ENCODE measurements at places on chromosomes 3 and 15.

DNA sequence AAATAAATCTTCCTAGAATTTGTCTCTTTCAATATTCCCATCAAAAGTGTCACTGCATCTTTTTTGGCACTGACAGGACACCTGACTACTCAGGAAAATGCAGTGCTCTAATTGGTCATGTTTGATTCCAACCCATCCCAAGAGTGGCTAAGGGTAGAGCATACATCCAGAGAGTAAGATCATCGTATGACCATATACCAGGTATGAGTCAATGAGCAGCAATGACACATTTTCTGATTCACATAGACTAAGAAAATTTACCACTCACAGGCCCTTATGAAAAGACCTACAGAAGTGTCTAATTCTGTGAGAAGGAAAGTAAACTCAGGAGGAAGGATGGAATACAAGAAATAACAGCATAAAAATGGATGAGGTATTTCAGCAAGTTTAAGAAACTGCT is 434.2 kb downstream of the ZIC1 start:
- no peak for DNase-seq

GRCh38 chr3:126401611-126402160 is 7.0 kb downstream of the CFAP100 start:
- DNase-seq: no peak

- peak; percentile 10 for DNase-seq
Observed at GRCh38 chr3:187183210-187183862, 13.9 kb upstream of the RTP1 start.

- no peak for DNase-seq
Observed at GRCh38 chr3:10848261-10848660, 32.2 kb downstream of the SLC6A11 start.

DNA sequence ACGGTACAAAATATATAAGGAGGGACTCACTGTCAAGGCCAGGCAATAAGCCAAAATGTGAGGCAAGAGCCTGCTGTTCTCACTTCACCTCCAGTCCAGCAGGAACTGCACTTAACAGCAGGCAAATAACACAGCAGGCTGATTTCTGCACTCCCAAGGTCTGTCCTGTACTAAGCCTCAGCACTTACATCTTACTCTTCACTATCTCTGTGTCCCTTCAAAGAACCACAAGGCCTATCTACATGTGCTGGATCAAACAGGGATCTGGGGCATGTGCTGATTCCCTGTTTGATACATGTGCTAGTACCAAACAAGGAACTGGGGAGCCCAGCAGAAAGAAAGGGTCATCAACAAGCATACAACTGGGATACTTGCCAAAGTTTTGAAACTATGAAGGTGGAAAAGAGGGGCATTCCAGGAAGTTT is 22.2 kb downstream of the UACA start:
- DNase-seq: no peak

- DNase-seq: no peak
Observed at GRCh38 chr3:18008706-18009368, 266.4 kb upstream of the TBC1D5 start.

- no peak for DNase-seq
Observed at GRCh38 chr15:70562906-70563305, 200.5 kb downstream of the UACA start.

DNA sequence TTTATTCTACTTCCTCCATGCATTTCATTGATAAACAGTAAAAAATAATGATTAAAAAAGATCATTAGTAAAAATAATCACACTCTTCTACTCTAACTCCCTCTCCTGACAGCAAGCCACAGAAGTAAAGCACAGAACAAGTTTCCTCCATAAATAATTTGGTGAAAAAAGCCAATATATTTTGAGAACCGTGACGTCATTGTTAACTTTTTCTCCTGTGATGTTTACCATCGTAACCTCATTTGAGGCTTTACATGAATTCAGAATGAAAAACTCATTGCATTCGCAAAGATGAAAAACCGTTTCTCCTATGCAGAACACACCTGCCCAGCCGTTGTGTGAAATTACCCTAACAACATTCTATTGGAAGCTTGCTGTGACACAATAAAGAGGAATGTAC is 120.7 kb downstream of the NSUN3 start:
- no peak for DNase-seq

GRCh38 chr15:42148808-42149492 is 7.5 kb downstream of the PLA2G4F start:
- DNase-seq: no peak

- DNase-seq: no peak
Observed at GRCh38 chr3:60573494-60573893, 677.8 kb downstream of the FHIT start.

DNA sequence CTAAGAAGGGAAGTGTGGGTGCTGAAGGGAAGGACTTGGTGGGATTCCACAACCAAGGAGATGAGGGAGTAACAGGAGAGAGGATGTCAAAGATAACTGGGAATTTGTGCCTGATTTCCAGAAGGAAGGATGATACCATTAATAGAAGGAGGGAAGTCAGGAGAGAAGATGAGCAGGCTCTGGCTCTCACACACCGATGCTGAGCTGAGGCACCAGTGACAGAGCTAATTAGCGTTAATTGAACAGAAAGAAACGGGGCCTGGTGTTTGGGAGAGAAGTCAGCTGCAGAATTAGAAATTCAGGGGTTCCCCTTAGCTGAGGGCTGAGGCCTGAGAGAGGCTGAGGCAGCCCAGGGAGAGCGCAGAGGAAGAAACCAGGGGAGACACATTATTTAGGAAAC is 11.9 kb upstream of the PDIA5 start:
- DNase-seq: no peak

DNA sequence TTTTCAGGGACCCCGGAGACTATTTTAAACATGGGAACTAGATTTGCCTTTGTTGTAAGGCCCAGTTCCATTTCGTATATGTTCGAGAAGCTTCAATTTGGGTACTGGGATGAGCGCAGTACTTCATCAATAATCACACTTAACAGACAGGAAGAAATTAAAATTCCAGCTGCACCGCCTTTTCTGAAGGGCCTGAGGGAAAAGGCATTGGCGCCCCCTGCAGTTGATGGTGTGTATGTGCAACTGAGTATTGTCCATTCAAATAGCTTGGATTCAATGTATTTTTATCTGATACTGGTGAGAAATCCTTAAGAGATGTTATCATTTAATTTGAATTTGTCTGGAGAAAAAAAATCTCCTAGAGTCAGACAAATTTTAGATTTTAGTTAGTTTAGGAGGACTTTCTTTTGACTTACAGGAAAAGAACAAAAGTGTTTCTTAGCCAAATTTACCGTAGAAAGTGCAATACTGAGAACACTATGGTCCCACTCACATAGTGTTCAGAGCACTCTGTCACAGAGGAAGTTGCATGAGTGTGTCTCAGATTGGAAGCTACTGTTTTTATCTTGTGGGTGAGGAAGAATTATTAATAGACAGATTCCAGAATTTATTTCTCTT is 5.4 kb upstream of the ALDH1A2 start:
- DNase-seq: peak; percentile 71

GRCh38 chr3:14200841-14201240 is 22.2 kb downstream of the LSM3 start:
- no peak for DNase-seq

GRCh38 chr3:142315083-142315482 is 89.7 kb upstream of the GK5 start:
- DNase-seq: no peak

- DNase-seq: no peak
Observed at GRCh38 chr15:100457201-100457600, 71.5 kb downstream of the CERS3 start.

DNA sequence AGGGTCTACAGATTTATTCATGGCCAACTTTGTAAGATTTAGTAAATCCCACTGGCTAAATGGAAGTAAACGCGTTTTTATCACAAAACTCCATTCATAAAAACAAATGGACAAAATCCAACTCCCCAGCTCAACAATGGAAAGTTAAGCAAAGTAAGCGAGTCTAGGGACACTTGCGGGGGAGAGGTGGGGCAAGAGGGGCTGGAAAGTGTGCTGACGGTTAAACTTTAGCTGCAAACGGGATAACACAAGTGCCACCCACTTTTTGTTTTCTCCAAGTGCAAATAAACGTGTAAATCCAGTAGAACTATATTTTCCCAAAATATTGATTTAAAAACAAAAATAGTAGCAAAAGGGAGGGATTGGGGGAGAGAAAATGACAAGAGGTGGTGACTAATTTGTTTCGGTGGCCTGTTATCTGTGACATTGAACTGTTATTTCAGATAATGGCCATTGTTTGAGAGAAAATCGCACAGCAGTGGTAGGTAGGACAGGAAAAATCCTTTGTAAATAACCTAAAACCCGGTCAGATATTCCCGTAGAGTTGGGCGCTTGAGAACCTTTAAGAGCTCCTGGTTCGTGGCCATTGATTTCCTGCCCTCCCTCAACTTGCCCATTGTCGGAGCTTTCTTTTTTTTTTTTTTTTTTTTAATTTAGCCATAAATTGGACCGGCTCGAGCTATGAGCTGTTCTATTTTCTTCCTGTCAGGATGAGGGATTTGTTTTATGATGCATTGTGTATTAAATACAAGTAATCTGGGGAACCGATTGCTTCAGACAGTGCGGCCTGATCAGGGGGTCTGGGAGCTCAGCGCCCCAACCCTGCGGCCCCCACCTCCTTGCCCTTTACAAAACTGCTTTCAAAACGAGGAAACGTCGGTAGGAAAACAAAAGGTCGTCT is 514.8 kb downstream of the MECOM start:
- DNase-seq: peak; percentile 69

- DNase-seq: no peak
Observed at GRCh38 chr3:81291586-81291985, 469.9 kb downstream of the GBE1 start.

- DNase-seq: no peak
Observed at GRCh38 chr15:84006421-84006820, 229.2 kb upstream of the GOLGA6L4 start.

DNA sequence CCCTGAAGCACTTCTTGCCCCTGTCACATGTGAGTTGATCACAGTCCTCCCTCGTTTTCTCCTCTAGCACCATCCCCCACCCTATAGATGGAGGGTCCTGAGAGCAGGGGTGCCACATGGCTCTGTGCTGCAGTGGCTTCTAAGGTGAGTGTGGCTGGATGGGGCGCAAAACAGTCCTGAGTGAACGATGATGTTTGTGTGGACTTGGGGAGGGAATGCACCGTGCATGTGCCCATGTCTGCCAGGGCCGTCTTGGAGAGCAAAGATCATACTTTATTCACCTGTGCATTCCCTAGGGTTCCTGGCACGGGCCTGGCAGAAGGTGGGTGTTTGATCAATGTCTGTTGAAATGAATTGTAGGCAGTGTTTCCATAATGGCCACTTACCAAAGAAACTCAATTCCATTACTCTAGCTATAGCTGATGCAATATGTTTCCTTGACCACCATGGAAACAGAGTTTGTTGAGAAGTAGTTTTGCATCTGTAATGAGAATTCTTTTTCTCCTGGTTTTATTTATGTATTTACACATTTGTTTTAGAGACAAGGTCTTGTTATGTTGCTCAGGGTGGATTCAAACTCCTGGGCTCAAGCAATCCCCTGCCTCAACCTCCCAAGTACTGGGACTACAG is 58.0 kb downstream of the ABTB1 start:
- no peak for DNase-seq

DNA sequence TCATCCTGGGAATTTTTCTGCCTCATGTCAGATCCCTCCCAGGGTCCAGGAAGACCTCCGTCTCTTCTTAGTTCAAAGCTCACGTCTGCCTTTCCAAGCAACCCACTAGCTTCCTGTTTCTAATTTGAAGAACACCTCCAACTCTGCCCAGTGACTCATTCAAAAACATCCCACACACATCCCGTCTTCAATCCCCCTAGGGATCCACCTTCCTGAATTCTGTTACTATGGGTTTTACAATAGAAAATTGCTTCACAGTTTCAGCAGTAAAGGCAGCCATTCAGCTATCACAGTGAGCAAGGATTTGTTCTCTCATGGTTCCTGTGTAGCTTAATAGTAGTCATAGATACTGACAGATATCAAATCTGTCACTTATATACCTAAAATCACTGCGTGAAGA is 308.3 kb upstream of the CCDC54 start:
- DNase-seq: no peak

DNA sequence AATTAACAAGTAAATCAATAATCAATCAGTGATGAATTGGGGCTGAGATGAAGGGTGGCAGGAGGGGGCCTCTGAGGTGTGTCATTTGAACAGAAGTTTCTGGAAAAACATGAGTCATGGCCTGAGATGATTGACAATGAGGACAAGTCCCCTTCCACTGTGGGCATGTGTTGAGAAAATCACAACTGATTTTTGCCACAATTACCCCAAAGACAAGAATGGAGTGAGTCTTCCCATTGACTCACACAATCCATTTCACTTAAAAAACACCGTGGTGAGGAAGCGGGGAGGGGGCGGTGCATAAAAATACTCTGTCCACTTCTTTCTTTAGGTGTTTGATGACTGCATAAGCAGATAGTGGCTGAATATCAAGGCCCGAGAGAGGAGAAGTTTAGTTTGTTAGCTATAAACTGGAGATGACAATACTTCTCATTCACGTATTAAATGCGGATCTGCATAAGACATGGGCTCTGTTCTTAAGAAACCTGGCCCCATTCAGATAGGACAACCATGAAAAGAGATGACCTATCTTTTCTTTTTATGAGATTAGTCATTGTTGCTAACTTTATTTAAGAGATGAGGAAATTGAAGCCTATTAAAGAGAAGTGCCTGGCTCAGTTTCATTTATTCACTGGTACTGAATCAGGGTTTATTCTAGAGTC is 34.7 kb downstream of the SHC4 start:
- no peak for DNase-seq

DNA sequence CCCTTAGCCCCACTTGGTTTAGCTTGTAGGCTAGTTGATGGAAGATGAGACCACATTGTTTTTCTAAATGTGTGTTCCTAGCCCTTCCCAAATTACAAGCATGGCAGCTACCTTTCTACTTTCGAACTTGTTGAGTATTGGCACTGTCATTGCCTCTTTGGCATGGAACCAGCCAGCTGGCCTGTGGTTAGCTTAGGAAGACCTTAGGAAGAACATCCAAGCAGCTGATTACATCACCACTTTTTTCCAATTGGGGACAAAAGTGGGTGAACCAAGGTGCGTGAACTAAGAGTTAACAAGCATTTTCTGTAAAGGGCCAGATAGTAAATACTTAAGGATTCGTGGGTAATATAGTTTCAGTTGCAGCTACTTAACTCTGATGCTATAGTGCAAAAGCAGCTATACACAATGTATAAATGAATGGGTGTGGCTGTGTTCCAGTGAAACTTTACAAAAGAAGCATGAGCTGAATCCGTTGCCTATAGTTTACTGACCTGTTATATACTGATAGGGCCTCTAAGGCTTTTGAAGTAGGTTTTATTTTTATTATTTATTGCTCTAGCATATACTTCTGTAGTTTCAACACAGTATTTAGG is 8.5 kb downstream of the KLHL18 start:
- no peak for DNase-seq

All from NCI-H69 (cell line).